ENCODE measurements at places on chromosomes 5 and 9.

GRCh38 chr9:123568691-123569688 lies 213.0 kb downstream of the CRB2 start:
- DNase-seq = no peak

GRCh38 chr5:61619777-61620518 lies 287.9 kb downstream of the ZSWIM6 start:
- no peak for DNase-seq

GRCh38 chr5:13941468-13941867 lies 3.0 kb downstream of the DNAH5 start:
- no peak for DNase-seq

DNA sequence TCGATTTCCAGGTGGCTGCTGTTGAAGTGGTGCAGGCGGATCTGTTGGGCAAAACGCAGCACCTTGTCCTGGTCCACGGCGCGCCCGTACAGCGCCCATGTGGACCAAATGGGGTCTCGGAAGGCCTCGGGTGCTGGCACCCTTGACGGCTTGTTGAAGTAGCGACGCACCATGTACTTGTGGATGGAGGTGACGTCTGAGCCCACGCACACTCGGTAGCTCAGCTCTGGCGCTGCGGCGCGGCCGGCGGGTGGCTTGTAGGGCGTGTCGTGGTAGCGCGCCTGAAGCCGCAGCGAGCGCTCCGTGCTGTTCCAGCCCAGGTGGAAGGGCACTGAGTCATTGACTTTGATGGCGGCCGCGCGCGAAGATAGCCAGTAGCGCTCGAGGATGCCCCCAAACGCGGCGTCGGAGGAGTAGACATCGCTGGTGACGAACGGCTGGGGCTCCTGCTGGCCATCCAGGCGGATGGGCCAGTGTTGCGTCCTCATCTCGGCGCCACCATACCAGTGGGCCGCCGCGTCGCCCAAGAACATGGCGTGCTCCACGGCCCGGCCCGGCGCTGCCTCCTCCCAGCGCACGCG lies 4.7 kb downstream of the MYORG start:
- no peak for DNase-seq

GRCh38 chr5:138905541-138905940 lies 30.4 kb upstream of the LRRTM2 start:
- no peak for DNase-seq

GRCh38 chr5:151213803-151214613 lies 9.9 kb downstream of the CCDC69 start:
- peak; percentile 65 for DNase-seq

- no peak for DNase-seq
These were observed 39.3 kb downstream of the CRB2 start for GRCh38 chr9:123395276-123395688.
